SJSA1 (cell line): ENCODE measurements at places on chromosomes 11 and 22. TPM values are rescaled to one million over a fixed set of nuclear protein-coding genes. Genes with fewer than 3 reads are reported as not detected.
A peak's percentile ranks its signal among the peaks of the same experiment; 100 is the strongest.

DNA sequence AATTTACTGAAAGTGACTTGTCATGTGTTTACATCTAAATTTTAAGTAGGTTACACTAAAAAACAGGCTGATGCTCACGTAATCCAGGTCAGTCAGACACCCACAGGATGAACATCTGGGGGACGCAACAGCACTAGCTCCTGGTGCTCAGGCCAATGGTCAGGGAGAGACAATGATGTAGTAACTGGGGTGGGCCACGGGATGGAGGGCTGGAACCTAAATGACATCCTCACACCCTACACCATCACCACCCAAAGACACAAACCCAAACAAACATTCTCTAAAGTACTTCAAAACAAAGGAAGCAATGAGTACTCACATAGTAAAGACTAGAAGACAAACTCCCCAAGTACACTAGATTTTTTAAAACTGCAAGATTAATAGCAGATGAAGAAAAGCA, 53.5 kb upstream of the SLC25A1 start:
- DNase-seq: no peak

PIH1D2 gene
- total RNA-seq: 0.19 and 2.6 TPM in 2 replicates

FERMT3 gene
- 0.84 TPM in 1 of 2 replicates, not detected in the other for total RNA-seq

GRCh38 chr11:128547946-128548648, 39.3 kb downstream of the ETS1 start:
- DNase-seq: no peak

KCNQ1 gene
- total RNA-seq: not detected in 2 replicates

DNA sequence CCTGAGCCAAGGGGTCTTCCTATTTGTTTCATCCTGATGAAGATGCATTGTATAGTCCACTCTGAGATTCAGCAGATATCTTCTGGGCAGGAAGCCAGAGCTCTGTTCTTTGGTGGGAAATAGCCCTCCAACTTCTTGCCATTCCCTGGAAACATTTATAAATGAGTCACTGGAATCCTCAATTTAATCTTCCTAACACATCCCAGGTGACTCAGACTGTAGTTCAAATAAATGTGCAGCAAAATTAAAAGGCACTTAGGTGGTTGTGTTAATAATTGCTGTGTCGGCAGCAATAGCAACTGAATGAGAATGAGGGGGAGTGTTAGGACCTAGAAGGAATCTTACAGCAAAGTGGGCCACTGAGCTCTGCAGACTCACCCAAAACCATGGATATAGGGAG, 108.6 kb downstream of the INSC start:
- no peak for DNase-seq

DNA sequence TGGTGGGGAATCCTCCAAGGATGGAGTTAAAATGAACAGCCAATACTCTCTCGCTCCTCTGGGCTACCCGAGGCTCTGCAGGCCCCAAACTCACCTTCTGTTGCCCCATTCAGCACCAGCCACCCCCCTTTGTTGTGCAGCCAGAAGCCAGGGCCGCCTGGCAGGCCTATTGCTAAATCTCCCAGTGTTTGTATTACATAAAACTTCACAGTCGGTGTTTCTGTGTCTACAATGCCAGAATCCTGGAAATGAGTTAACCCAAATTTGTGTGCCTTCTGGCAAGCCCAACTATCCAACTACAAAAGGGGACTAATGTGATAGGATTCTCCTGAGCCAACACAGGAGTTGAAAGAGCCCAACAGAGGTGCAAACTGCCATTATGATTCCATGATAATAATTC, 9.3 kb downstream of the KCNJ5 start:
- no peak for DNase-seq

- no peak for DNase-seq
Measured at GRCh38 chr11:26649884-26650283, 72.0 kb downstream of the SLC5A12 start.

BRSK2 gene
- 0.06 and 0.55 TPM in 2 replicates for total RNA-seq

- DNase-seq: no peak
Measured at GRCh38 chr22:43205748-43206508, 19.0 kb upstream of the TTLL12 start.

MYRF gene
- total RNA-seq: 1.4 and 3.1 TPM in 2 replicates

DNA sequence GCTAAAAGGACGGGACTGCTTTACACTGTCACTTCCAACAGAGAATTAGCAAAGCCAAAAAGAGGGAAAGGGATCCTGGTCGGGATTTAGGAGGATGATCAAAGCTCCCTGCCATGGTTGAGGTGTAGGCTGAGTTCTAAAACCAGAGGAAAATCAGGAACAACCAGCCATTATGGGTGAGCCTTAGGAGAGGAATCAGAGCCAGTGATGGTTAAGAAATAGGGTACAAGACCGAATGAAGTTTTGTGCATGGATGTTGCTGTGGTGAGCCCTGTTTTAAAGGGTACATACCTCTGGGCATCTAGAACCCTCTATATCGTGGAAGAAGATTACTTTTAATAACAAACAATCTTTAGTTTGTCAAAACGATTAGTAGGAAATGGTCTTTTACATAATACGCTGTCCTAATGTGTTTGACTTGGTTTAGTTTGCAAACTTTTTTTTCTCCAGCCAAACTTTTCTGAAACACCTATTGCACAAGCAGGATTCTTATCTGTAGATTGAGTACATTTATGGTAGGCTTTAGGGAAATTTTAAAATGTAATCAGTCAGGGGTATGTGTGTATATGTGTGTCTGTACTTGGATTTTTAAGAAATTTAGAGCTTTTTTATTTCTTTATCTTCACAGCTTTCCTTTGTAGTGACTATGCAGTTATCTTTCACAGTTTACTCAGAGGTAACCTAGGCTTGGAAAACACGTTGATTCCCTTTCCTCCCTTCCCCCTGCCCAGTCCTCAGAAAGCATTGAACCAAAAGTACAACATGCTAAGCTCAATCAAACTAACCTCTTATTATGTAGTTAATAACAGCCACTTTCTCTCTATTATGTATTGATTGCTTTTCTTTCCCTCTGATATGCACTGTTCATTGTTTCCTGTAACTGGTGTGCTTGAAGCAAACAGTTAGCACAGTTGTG, 26.8 kb downstream of the TRIM44 start:
- DNase-seq: no peak

DNA sequence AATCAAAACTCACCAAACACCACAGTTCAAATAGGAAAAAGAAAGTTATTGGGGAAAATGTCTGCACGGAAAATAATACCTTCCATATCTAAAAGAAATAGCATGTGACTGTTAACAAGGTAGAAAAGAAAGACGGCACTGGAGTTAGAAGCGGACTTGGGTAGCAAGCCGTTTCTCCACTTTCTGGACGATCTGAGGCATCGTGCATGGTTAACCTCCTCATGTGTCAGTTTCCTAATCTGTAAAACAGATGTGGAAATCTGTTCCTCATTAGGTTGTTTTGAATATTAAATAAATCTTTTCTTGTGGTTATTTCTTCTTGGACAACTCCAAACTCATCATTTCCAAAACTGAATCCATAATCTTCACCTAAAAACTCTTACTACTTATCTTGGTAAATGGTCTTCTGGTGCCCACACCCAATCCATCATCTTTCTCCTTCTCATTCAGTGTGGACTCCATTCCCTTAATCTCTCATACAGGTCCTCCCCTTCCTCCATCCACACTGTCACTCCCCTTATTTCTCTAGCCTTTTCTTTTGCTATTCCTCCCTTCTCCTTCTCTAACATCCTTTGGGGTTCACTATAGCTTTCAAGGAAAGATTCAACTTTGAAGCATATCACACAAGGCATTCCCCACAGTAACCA, 53.5 kb downstream of the VSIG10L2 start:
- no peak for DNase-seq

DNA sequence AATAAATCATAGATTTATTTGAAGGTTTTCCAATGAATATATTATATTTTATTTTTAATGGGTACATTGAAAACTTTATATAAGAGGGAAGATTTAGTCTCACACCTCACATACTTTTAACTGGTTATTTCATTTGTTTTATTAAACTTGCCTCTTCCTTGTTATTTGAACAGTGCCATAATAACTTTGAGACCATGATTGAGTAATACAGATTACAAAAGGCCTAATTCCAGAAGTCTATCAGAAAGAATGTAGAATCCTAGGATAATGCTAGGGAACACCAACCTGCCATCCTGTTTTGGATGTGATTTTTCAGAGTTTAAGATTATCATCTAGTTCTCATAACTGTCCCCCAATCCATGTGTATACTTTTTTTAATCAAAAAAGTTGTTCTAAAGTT, 102.7 kb upstream of the BIRC3 start:
- no peak for DNase-seq

- DNase-seq: peak; percentile 65
Measured at GRCh38 chr22:39622881-39623367, 52.4 kb downstream of the CACNA1I start.

GTSE1 gene
- total RNA-seq: 22.4 and 36.2 TPM in 2 replicates

FOLH1 gene
- not detected in 2 replicates for total RNA-seq

C11orf16 gene
- not detected in 2 replicates for total RNA-seq

DNA sequence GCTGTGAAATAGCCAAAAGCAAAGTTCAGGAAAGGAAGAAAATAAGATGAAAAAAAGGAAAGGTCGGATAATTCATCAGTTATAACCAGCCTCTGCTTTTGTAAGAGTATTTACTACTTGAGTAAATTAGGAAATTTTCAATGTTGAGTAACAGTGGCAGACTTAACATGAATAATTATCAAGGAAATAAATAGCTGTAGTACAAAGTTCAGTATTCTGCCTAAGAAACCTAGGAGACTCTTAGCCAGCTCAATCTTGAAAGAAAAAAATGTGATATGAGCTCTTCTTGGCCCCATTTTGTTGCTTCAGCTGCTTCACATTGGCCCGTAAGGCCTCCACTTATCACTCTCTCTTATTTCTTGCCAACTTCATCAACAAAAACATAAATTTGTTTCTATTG, 17.0 kb upstream of the DNAJB7 start:
- no peak for DNase-seq

- DNase-seq: no peak
Measured at GRCh38 chr22:47160141-47160541, 397.7 kb downstream of the TBC1D22A start.

GRCh38 chr11:77609234-77609633, 19.5 kb downstream of the AQP11 start:
- no peak for DNase-seq

PHF21B gene
- total RNA-seq: 1.3 TPM in 1 of 2 replicates, not detected in the other
